ENCODE measurements at places on chromosomes 1 and 21. TPM values are rescaled to one million over a fixed set of nuclear protein-coding genes. Genes with fewer than 3 reads are reported as not detected.

DNA sequence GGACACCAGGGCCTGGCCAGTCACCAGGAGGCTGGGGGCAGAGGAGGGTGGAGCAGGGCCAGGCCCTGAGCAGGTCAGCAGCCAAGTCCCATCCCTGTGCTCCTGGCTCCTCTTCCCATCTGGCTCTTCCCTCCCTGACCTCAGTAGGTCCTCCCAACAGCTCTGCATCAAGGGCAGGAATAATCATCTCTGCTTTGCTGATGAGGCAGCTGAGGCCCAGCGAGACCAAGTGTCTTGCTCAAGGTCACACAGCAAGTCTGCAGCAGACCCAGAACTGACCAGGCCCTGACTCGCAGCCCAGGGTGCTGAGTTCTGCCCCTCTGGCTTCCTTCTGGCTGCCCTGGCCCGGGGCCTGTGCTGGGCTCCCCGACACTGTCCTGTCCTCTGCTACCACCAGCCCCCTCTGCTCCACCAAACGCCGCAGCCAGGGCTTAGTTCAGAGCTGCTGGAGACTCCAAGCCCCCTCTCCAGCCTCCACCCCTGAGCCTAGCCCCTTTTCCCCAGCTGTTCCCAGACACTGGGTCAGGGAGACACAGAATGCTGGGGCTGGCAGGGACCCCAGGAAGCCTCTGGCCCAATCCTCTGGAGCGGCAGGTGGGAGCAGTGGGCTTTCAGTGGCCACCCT is 224.9 kb downstream of the PTPRU start:
- DNase-seq = no peak

DNA sequence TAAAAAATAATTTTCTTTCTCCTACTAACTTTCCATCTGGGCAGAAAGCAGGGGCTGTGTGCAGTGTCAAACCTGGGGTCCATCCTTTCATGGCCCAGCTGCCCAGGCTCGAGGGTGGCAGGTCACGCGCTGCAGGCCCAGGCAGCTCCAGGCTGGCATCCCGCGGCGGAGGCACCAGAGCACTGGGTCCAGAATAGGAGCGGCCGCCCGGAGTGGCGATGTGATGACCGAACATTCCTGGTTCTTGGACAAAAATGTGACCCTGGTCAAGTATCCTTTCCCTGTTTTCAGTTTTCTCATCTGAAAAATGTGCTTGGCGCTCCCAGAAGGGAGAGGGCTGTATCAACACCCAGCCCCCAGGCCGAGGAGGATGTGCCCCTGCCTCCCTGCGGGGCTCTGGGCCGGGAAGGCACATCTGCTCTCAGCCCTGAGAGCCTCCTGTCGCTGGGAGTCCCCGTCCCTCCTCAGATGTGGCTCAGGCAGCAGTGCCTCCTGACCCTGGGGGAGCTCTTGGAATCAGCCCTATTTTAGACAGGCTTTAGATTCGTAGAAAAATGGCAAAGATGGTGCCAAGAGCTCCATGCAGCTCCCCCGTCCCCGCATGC is 29.3 kb downstream of the SLX9 start:
- no peak for DNase-seq

The PBX1 gene
- 11.7 TPM for total RNA-seq

GRCh38 chr1:32184650-32185049 is 5.2 kb downstream of the TXLNA start:
- DNase-seq = no peak

DNA sequence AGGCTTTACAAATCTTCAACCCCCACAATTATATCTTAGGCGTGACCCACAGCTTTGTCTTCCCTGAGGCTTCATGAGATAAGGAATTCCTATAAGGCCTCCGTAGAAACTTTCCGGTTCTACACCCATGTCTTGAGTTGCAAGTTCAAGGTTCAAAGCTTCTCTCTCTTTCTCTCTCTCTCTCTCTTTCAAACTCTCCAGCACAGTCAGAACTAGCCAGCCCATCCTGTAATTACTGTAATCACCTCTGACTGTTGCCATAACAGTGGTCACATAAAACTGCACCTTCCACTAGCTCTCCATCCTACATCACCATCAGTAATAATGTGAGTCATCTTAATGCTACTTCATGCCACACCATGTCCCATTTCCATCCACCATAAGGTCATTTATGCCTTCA is 90.0 kb upstream of the NFASC start:
- DNase-seq = peak; percentile 53

The ETNK2 gene
- 20.9 TPM for total RNA-seq

The OR14K1 gene
- total RNA-seq = not detected

DNA sequence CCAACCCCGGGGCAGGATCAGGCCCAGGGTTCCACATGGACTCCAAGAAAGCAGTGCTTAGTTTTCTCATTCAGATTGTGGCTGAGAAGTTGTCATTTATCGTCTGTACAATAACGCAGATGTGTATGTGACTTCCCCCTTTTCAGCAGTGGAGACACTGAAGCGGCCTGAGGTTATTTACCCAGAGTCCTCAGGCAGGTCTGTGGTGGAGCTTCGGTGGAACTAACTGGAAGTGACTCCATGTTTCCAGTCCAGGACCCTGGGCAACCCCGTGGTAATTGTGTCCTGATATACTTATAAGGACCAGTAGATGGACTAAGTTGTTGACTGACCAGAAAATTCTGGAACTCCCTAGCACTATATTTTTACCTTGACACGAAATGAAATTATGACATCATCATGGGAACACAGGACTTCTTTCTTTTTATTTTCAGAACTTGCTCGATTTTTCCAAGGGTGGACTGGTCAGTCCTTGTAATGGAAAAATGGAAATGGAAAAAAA is 1.0 kb upstream of the IER5 start:
- no peak for DNase-seq

The LCE1F gene
- total RNA-seq = not detected

DNA sequence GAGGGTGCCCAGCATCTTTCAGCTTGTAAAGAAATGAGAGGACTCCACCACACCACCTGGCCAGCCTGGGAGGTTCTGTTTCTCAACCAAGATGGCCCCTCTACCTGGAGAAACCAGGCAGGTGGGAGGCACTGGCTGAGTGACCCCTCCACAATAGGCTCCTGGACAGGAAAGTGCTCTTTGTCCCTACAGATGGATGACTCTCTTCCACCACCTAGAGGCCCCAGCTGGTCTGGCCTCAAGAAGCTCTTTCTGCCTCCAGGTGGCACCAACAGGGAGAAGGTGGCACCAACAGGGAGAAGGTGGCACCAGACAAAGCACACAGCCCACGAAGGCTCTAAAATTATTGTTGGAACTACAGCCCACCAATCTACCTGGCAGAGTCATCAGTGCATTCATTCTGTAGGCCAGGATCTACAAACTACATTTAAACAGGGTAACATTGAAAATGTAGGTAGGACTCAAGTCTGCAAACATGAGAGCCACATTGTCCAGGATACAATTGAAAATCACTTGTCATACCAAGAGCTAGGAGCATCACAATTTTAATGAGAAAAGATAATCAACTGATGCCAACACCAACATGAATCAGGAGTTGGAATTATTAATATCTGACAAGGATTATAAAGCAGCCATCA is 14.4 kb downstream of the TMPRSS3 start:
- DNase-seq = peak; percentile 58

DNA sequence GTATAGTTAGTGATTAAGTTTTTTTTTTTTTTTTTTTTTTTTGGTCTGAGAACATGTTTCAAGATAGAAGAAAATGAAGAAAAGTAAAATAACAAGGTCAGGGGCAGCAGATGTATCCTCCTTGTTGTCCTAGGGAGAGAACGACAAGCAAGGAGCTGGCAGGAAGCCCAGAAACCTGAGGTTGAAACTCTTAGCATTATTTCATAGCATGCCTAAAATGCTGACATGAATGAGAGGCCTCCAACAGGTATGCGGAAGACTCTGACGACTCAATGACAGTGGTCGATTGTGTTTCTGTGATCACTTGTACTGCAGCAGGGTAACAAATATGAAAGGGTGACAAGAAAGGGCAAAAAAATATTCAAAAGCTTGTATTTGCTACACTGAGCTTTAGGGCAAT is 415.9 kb downstream of the PLA2G4A start:
- DNase-seq = peak; percentile 30

The GIPC2 gene
- total RNA-seq = 0.07 TPM

The CD164L2 gene
- not detected for total RNA-seq

DNA sequence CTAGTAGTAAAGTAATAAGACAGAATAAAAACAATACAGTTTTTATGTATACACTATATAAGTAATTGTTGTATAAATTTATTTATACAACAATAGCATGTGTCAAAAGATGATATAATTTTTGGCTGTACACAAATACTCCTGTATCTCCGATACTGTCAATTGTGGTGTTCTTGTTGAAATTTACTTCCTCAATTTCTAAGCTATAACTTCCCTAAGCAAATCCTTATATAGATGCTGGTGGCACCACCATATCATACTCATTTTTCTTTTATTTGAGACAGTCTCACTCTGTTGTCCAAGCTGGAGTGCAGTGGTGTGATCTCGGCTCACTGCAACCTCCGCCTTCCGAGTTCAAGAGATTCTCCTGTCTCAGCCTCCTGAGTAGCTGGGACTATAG is 141.0 kb upstream of the HP1BP3 start:
- DNase-seq = no peak

DNA sequence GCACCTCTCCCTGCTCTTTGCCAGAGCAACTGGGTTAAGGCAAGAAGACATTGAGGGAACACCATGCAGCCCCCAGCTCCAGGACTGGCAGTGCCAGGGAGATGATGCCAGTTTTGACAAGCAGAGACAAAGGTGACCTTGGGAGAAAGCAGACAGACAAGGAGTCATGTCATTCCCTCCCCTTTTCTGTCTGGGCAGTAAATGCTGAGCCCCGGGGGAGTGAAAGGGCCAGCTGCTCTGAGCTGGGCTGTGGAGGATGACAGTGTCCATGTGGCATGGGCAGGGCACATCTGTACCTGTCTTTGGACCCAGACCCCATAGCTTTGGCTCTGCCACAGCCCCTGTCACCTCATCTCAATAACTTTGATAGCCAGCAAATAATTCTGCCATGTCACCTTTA is 24.2 kb downstream of the PLEKHA6 start:
- DNase-seq = no peak

The ASPM gene
- 77.6 TPM for total RNA-seq

DNA sequence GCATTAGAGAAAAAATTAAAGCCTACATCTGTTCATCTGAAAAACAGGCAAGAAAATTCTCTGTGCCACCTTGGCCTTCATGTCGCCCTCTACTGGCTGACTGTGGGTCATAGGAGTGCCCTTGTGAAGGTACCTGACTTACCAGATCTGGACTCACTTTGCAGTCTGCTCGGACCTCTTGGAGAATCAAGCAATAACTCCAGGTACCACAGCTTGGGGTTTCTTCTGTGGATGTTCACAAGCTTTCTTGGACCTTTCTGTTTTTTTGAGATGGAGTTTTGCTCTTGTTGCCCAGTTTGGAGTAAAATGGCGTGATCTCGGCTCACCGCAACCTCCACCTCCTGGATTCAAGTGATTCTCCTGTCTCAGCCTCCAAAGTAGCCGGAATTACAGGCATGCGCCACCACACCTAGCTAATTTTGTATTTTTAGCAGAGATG is 2.4 kb upstream of the PRAMEF18 start:
- no peak for DNase-seq

The VCAM1 gene
- total RNA-seq = 0.05 TPM

DNA sequence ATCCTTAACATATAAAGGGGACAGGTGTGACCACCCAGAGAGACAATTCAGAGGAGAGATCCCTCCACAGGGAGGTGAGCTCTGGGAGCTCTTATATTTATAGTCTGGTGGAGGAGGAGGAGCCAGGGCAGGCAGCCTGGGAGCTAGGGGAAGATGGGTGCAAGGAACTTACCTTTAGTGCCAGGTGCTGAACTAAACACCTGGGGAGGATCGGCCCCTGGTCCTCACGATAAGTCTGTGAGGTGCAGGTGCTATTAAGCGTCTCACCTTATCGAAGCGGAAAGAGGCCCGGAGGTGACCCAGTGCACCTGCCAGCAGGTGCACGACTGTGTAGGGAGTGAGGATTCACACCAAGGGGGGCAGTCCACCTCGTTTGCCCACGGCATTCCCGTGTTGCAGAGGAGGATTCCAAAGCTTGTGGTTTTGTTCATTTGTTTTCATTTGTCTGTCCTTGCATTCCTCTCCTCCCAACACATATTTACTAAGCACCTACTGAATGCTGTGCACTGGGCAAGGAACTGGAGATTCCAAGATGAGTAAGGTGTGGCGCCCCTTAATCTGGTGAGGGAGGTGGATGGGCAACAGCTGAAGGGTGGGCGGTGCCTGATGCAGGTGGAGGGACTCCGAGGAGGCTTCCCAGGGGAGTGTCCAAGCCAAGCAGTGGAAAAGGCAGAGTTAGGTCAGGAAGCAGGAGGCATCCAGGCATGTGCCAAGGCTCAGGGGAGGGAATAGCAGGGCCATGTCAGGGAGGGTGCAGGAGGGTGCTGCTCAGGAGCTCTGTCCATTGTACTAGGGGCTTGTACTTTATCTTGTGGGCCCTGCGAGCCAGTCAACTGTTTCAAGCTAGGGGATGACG is 11.5 kb downstream of the ARHGEF10L start:
- DNase-seq = peak; percentile 51

The LY9 gene
- not detected for total RNA-seq

The MXRA8 gene
- total RNA-seq = 0.24 TPM

The GPR25 gene
- total RNA-seq = not detected

GRCh38 chr1:89356658-89357400 is 7.0 kb upstream of the GBP6 start:
- DNase-seq = peak; percentile 34

- no peak for DNase-seq
These were observed at the start of gene NADK for GRCh38 chr1:1777950-1778662. NADK (minus strand) TSS chr1:1778470; CDS start chr1:1765406, 13,064 bp downstream.

The OR2T11 gene
- not detected for total RNA-seq

- peak; percentile 66 for DNase-seq
These were observed 26.5 kb downstream of the DMRTB1 start for GRCh38 chr1:53485478-53486394.

DNA sequence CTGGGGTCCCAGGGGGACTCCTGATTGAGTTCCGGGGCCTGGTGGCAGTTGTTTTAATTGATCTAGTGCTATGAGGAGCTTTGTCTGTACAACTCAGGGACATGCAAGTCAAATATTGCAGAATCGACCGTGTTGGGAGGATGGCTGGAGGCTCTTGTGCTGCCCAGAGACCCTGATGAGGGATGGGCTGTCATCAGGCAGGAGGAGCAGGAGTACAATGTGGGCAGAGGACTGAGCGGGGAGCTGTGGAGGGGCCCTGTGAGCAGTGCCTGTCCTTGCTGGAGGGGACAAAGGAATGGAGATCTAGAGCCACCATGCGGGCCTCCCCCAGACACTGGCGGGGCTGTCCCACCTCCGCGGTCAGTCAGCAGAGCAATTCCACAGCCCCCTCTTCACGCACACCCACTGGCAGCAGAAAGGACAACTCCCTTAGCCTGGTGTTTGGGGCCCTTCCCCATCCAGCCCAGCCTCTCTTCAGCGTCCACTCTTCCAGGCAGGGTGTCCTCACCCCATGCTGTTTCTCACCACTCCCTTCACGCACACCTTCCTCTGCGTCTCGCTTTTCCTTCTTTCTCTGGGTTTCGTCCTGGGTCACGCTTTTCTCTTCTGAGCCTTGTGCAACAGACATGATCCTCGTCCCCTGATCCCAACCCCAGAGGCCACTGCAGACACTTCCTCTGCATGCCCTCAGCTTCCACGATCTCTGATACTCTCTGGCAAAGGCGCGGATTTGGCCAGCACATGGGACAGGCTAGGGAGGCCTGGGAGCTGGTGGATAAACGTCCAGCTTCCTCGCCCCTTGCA is 122.6 kb downstream of the GRIK3 start:
- no peak for DNase-seq
